Stimulated activated CD4-positive, alpha-beta T cell treated with anti-CD3 and anti-CD28 coated beads, Interleukin-12 subunit alpha, Interleukin-12 subunit beta, amount 100 ng/mL, for 48 hours (primary cell): ENCODE measurements at places on chromosomes 7 and 10.

GRCh38 chr7:25093268-25093826, 31.7 kb downstream of the CYCS start:
- peak; percentile 83 for DNase-seq

DNA sequence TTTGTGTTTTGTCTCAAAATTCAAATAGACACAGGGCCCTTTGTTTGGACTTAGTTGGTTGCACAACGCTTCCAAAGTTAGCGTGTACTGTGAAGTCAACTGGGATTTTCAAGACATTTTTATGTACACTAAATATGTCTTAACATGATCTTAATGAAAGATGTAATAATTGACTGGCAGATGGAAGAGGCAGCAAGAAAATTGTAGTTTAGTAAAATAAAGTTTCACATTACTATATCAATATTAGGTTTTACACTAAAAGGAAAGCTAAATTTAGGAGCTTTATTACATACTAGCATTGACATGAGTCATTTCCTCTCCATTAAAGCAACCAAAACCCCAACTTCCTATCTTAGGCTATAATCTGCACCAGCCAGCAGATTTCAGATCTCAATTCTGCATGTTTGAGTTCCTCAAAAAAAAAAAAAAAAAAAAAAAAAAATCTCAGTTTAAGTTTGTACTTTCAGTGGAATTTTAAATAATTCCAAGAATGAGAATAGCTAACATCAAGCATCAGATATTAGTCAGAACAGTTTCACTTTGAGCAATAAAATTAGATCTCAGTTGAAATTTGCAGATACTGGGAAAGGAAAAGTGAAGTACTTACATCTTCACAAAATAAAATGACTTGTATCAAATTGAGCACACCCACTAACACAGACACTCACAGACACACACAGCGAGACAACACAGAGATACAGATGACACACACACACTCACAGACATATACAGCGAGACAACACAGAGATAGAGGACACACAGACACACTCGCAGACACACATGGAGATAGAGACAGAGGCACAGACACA, 346.6 kb upstream of the KLF6 start:
- DNase-seq = no peak

GRCh38 chr10:103859161-103860086, 4.0 kb upstream of the SH3PXD2A start:
- DNase-seq = peak; percentile 39

- DNase-seq = no peak
Measured at GRCh38 chr7:137953665-137954470, 48.0 kb downstream of the CREB3L2 start.

GRCh38 chr7:88775838-88776237, 16.3 kb downstream of the ZNF804B start:
- no peak for DNase-seq

GRCh38 chr10:126421756-126422256, 33.5 kb upstream of the ADAM12 start:
- DNase-seq = no peak

DNA sequence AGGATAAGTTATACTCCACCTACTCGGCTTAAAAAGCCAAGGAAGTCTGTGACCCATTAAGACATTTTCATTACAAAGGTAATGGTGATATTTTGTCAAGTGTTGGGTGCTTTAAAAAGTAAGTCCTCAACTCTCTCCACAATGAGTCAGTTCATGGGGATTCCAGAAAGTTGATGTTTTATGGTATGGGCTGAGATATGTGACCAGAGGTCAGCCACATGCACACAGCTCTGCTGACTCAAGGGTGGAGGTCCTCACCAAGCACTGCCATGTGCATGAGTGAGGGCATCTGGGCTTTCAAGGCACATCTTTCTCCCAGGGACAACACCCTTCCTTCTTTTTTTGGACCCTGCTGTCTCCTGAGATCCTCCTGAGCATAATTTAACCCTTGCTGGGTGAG, 292.9 kb downstream of the PTEN start:
- no peak for DNase-seq

GRCh38 chr7:150961510-150962289, 16.4 kb downstream of the KCNH2 start:
- no peak for DNase-seq

DNA sequence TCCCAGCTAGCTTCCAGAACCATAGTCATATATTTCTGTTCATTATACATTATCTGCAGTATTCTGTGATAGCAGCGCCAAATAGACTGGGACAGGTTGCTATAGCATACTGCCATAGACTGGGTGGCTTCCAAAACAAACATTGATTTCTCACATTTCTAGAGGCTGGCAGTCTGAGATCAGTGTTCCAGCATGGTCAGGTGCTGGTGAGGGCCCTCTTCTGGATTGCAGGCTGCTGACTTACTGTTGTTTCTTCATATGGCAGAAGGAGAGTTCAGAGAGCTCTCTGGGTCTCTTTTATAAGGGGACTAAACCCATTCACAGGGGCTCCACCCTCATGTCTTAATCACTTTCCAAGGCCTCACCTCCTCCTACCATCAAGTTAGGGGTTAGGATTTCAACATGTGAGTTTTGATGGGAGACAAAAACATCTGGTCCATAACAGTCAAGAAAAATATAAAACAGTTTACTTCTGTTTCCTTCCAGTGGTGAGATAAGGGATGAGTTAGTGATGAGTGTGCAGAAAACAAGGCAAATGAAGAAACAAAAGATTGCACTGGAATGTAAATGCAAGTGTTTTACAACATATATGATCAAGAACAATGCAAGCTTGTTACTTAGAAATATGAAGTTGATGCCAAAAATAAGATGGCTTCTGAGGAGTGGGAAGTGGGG, 399.0 kb upstream of the C7orf33 start:
- no peak for DNase-seq

- DNase-seq = no peak
Measured at GRCh38 chr7:37452346-37452745, 3.7 kb upstream of the ELMO1 start.

DNA sequence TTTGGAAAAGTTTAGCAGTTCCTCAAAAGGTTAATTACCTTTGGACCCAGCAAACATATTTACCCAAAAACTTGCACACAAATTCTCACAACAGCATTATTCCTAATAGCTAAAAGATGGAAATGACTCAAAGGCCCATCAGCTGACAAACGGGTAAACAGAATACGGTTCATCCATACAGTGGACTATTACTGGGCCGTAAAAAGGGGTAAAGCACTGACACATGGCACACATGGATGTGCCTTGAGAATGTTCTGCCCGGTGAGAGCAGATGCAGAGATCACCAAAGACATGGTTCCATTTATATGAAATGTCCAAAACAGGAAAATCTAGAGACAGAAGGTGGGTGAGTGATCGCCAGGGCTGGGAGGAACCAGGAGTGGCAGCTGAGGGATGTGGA, 95.2 kb upstream of the DNAJB6 start:
- no peak for DNase-seq

GRCh38 chr7:137017221-137017620, 148.8 kb downstream of the CHRM2 start:
- no peak for DNase-seq

DNA sequence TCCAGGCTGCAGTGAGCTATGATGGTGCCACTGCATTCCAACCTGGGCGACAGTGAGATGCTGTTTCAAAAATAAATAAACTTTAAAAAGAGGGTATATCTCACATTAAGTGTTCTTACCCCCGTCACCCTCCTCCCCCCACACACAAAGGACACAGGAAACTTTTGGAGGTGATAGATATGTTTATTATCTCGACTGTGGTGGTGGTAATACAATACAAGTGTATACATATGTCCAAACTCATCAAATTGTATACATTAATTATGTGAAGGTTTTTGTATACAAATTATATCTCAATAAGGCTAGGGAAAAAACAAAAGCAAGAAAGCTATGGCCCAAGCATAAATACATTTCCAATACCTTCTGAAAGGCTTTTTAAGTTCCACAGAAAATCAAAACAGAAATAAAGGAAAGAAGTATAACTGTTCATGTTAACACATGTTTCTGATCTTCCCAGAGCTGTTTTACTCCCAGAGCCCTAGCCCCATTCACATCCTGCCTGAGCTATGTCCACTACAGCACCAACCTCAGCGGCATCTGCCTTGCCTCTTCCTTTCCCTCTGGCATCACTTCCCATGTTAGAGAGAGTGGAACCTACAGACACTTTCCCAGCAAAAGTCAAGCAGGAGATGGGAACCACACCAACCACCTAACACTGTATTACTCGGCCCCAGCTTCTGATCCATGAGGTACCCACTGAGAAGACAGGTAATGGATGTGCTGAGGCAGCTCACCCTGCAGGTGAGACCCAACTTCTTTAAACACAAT, 48.1 kb downstream of the SGMS1 start:
- DNase-seq = no peak

DNA sequence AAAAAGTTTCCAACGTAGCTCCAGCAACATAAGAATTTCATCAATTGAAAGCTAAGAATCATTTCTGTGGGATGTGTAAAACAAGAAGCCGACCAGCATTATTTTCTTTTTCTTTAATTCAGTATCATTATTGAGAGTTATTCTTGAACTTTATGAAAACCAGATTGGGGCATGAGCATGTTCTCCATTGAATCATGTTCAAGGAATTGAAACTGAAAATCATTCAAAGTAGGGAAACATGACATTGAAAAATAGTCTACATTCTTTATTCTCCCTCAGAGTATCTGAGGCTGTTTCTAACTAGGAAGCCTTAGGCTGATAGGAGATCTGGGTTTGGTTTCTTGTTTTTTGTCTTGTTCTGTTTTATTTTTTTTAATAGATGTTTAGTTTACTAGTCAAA, 253.7 kb downstream of the DYNC1I1 start:
- no peak for DNase-seq

GRCh38 chr10:96613576-96613975, 26.8 kb upstream of the TM9SF3 start:
- DNase-seq = no peak

DNA sequence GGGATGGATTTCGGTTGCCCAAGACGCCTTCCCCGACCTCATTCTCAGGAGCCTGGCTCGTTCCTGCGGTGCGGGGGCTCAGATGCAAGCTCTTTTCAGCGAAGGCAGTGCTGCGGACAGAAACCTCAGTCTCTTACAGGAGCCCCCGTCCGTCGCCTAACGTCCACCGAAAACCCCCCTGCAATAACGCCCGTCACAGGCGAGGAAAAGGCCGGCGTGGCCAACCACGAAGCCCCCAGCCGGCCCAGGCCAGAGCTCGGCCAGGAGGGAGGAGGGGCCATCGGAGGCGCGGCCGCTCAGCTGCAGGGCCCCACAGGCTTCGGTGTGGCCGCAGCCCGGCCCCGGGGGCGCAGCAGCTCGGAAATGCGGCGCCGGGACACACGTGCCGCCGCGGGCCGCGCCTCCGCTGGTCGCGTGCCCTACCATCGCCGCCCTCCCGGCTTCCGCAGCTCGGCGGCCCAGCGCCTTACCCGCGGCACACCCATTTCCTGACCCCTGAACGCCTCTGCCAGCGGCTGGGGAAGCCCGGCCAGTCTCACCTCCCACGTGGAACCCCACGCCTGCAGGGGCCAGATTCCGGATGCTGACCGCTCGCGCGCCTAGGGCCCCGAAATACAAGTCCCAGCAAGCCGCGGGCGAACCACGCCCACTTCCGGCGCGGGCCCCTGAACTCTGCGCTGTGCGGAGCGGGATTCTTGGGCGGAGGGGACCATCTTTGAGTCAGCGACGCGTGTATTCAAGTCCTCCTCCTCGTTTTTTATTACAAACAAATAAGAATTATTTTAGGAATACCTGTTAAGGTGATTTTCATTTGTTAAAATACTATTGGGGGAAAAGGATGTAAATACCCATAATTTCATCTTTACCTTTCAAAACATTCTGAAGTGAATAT, at the start of gene ZNF239:
TSS of gene ZNF239 (minus strand) at position 616 of the 892 bp plus-strand sequence. CDS start 16,537 bp downstream, outside the sequence.
- peak; percentile 69 for DNase-seq

DNA sequence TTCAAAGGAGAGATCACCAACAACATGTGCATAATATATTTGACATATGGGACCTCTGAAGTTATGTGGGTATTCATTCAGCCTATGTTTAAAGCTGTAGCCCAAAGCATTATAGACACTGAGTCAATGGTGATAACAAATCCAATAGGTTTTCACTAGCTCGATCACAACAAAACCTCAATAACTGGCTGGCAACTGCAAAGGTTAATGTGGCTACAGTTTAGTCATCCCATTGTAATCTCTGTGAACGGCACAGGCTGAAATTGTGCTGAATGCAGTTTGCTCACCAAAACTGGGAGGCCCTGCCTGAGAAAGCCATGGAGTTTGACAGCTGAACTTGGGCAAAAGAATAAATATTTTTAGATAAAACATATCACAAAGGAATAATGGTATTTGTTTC, 152.4 kb upstream of the ADO start:
- no peak for DNase-seq

DNA sequence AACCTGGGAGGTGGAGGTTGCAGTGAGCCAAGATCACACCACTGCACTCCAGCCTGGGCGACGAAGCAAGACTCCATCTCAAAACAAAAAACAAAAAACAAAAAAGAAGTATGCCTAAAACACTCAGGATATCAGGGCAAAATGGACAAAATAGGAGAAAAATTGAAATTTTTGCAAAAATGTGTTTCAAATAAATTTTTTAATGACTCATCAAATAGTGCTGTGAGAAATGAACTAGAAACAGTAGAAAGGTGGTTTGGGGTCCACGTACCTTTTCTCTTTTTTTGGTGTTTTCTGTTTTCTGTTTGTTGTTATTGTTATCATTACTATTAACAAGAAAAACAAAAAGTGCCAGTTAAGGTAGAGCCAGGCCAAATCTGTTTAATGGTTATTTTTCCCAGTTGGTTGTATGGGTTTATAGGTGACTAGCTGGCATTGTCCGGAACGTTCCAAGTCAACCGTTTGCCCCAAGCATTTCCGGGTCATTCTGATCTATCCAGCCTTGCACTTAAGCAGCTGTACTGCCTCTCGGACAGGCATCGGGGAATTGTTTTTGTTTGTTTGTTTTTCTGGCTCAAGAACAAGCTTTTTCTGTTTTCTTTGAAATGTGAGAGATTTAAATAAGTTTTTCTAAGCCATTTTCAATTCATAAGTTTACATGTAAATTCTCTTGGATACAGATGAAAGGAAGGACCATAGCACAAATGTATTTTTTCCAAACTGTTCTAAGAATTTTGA, 157.0 kb upstream of the NEBL start:
- no peak for DNase-seq

DNA sequence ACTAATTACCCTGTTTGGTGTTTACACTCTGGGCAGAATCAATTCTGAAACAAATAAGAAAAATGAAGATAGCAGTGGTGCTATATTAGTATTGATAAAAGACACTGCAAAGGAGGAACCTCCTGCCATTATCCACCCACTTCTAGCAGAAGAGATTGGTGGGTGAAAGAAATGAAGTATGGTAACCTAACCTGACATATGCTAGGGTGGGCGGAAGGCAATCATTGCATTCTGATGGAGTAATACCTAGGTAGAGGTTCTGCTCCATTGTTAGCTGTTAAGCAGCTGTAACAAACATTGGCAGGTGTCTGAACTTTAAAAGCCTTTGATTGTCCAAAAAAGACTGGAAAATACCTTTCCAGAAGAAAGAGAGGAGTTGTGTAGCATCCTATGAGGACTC, 95.9 kb downstream of the OTUD1 start:
- DNase-seq = no peak

DNA sequence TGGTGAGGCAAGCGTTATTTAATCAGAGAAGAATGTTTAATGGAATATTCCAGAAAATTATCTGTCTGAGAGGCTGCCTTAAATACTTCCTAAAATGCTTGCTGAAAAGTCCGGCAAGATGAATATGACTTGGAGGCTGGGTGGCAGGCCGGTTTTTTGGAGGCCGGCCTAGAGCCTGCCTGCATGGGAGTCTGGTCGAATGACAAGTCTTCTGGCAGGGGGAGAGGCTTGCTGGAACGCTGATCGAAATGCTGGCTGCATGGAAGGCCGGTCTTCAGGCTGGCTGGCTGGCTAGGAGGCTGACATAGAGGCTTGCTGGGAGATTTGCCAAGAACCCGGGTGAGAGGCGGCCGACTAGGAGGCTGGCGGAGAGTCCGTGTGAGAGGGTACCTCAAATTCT, 135.7 kb downstream of the OR13A1 start:
- no peak for DNase-seq
